A172 (cell line): ENCODE measurements at places on chromosomes 6 and 20.

DNA sequence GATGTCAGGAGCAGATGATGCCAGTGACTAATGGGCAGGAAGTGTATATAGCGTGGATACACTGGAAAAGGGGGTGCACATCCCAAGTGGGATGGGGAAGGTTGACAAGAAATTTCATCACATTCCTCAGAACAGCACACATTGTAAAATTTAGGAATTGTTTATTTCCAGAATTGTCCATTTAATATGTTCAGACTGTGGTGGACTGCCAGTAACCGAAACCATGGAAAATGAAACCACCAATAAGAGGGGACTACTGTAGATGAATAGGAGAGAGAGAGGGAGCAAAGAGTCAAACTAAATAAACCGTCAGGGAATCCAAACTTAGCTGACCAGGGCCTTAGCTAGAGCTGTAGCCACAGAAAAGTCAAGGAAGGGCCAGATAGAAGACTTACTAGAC lies 164.4 kb upstream of the PRDM1 start:
- DNase-seq, result no peak

GRCh38 chr6:82910395-82910794 lies 155.2 kb downstream of the UBE3D start:
- DNase-seq, result no peak

GRCh38 chr6:110404607-110405006 lies 10.8 kb downstream of the DDO start:
- DNase-seq, result no peak

DNA sequence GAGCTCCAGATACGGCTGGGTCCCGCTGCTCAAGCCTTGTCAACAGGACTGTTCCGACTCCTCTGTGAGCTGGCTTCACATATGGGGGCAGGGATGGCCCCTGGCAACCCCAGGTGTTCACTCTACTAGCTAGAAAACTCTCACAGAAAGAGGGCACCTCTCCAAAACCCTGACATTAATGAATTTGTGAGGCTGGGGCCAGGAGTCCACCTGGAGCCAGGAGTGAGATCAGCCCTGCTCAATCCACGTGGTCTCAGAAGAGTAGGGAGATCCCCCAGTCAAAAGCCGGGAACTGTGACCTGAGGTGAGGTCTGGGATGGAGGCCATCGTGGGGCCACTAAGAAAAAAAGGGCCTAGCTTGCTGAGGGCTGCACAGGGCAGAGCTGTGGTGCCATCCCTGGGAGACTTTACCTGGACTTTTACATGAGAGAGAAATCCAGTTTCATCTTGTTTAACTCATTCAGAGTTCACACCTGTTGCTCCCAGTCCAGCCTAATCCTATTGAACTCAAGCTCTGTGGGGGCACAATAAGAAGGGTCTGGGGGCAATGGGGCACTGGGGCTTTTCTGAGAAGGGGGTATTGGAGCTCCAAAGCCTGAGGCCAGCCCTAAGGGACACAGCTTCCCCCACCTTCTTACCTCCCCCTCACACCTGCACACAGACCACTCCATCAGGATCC lies 144.3 kb upstream of the MLN start:
- DNase-seq, result no peak

DNA sequence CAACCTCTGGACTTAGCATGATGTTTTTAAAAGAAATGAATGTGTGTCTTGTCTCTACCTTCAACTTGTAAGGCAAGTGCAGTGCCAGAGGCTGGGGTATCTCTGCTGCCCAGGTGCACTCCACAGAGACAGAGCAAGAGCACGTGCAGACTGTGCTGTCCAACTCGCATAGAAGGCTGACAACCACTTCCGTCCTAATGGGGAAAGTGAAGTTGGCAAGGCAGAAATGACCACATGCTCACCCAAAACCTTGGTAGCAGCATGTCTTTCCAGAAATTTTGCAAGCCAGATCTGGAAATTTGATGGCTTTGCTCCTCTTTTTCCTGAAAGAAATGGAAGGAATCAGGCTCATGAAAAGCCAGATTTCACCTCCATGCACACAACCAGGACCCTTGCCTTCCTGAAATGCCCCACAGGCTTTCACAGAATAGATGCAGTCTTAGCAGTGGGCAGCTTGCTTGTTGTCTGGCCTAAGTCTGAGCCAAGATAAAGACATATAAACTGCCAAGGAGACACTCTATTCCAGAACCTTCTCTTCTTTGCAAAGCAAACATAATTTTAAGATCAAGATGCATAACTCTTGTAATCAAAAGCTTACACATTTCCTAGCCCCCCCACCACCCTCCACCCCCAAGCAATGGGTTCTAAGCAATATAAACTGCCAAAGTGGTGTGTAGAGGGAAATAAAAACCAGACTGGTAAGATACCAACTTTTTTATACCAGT lies 26.8 kb downstream of the SLC22A3 start:
- DNase-seq, result no peak

GRCh38 chr20:14866841-14867514 lies 529.6 kb upstream of the FLRT3 start:
- DNase-seq, result no peak

DNA sequence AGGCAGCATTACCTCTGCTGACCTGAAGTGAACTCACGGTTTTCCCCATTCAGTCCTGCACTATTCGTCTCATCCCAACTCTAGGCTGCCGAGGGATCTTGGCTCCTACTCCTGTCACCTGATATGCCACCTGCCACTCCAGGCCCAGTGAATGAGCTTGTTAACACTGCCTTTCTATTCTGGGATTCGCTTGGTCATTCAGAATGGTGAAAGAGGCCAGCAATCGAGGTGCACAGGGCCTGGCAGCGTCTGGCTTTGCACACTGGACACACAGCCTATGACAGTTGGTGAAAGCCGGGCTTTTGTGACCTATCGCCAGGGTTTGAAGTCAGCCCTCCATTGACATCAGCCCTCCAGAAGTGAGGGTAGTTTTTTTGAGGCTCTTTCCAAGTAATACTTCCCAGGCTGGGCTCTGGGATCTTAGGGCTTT lies 59.3 kb upstream of the MYL9 start:
- DNase-seq, result no peak

DNA sequence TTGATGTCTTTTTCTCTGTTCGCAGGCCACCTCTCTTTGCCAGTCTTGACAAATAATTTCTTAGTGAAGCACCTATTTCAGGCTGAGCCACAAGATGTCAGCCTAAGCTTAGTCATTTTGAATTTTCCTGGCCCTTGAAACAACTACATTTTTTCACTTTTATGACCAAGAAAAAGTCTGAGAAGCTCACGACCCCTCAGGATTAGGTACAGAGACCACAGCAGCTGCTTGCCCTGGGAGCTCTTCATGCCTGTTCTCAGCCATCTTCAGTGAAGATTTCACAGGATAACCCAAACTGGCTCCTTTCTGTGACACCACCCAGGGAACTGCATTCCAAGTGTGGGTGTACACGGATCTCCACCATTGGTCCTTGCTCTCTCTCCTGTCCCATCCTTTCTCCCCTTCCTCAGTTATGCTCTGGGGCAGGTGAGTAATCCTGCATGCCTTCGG lies 38.4 kb upstream of the SPTLC3 start:
- peak; percentile 25 for DNase-seq

DNA sequence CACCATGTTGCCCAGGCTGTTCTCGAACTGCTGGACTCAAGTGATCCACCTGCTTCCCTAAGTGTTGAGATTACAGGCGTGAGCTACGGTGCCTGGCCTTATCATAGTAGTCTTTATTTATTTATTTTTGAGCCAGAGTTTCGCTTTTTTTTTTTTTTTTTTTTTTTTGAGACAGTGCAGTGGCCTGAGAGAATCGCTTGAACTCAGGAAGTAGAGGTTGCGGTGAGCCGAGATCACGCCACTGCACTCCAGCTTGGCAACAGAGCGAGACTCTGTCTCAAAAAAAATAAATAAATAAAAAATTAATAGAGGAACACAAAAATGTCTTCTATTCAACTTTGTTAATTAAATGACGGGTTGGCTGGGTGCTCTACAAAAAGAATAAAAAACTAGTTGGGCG lies 12.9 kb downstream of the MAPRE1 start:
- DNase-seq, result no peak

GRCh38 chr20:21096321-21097043 lies 9.7 kb downstream of the LINC00237 start:
- peak; percentile 34 for DNase-seq

- no peak for DNase-seq
These were observed 17.2 kb downstream of the SCUBE3 start for GRCh38 chr6:35230950-35231349.

DNA sequence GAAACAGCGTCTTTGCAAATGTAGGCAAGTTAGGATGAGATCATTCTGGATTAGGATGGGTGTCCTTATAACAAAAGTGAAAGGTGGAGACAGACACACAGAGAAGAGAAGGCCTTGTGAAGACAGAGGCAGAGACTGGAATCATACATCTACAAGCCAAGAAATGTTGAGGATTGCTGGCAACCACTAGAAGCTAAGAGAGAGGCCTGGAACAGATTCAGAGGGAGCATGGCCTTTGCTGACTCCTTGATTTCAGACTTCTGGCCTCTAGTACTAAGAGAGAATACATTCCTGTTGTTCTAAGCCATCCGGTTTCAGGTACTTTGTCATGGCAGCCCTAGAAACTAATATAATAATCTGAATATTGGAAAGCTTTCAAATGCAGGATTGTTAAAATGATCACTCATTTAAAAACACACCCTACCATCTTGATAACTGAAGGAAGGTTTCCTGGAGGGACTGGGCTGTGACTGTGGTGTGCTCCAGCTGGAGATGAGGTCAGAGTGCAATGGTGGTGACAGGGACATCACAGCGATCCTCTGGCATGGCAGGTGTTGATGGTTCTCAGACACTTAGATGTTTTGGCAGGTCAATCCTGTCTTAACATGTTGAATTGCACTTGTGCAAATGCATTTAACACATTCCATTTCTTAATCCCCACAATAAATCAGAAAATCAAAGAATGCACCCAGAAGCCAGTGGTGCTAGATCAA lies 25.1 kb downstream of the CD83 start:
- DNase-seq, result no peak

DNA sequence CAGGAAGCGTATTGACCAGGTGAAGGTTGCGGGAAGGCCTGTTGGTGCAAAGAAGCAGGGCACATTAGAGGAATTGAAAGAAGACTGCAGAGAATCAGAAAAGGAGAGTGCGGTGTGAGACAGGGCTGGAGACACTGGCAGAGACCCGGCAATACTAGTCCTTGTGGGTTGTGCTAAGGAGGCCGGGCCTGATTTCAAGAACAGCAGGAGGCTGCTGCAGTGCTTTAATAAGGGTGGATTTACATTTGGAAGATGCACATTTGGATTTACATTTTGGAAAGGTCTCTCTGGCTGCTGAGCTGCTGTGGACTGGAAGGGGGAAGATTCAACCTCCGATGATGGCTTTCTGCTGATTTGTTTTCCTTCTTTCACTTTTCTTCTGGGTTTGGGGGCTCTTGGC lies 167.8 kb downstream of the SLC24A3 start:
- no peak for DNase-seq

- no peak for DNase-seq
These were observed 6.6 kb upstream of the PHIP start for GRCh38 chr6:79084693-79085092.

- peak; percentile 32 for DNase-seq
These were observed 715 bp downstream of the SOX12 start for GRCh38 chr20:325889-326644.

DNA sequence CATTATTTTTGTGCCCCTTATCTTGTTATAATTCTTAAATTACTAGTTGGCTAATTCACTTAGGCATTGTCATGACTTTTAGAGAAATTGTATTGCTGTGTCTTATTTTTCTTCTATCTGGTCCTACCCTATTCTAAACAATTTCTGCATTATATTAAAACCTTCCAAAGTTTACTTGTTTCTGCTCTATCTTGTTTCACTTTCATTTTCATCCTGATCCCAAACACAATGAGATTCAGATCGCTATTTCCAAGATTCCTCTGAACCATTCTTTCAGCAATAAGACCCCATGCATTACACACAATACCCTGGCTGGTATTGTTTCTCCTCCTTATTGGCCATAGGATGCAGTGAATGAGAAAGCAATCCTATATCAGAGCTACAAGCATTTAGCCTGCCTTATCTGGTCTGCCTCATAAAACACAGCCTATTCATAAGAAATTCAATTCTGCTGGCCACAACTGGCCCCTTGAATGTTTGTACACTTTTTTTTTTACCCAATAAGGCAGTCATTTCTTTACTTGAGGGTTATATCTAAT lies 69.9 kb upstream of the POU3F2 start:
- no peak for DNase-seq

- DNase-seq, result peak; percentile 35
These were observed 16.2 kb downstream of the BNIP5 start for GRCh38 chr6:36320475-36320874.

DNA sequence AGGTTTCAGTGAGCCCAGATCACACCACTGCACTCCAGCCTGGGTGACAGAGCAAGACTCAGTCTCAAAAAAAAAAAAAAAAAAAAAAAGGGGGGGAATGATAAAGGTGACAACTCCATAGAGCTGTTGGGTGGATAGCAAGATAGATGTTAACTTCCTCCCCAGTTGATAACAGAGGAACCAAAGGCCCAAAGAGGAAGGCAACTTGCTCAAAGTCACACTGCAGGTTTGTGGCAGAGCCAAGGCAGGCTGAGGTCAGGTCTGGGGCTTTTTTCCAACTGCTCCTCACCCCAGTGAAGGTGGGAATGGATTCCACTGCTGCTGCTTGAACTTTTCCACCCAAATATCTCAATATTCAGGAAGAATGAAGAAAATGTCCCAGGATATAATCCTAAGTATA lies 26.7 kb downstream of the HCK start:
- no peak for DNase-seq

DNA sequence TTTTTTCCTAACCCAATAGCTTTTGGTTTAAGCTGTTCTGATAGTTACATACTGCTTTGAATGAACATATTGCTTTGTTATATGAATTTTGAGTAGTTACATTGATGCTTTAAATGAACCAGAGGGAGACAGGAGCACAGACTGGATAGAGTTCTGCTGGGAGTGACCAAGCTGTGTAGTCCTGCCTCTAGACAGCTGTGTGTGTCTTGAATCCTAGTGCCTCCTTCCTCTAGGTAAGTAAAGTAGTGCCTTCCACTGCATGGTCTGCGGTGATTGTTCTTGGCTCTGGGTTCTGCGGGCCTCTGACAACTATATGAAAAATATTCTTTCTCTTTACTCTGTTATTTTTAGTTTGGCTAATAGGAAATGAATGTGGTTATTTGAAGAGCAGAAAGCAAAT lies 46.0 kb upstream of the ADGRG6 start:
- no peak for DNase-seq

DNA sequence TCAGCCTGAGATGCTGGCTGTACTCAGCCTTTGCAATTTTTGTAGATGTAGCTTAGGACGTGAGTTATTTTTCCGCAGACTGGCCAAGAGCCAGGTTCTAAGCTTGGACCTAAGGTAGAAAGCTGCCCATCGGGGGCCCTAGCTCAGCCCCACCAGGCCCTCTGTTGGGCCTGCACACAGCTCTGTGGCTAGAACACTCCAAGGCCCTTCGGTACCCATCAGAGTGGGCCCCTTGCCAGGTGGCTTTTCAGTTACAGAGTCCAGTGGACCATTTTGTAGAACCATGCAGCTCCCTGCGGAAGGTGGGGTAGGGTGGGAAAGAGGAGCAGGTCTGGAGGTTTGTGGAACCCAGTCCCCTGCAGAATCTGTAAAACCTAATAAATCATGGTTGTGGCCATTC lies 22.6 kb downstream of the UCKL1 start:
- DNase-seq, result no peak

- DNase-seq, result no peak
These were observed 24.6 kb downstream of the HBS1L start for GRCh38 chr6:135030056-135030473.

- no peak for DNase-seq
These were observed 85.0 kb downstream of the PREP start for GRCh38 chr6:105317607-105318533.

- DNase-seq, result peak; percentile 79
These were observed 150.4 kb downstream of the BTBD3 start for GRCh38 chr20:12068121-12068520.
